ENCODE measurements at places on chromosomes 2 and 18.

GRCh38 chr2:232632904-232633412, 446 bp upstream of the EFHD1 start:
- DNase-seq = peak; percentile 6

- no peak for DNase-seq
Measured at GRCh38 chr2:38789691-38790090, 11.7 kb downstream of the GEMIN6 start.

DNA sequence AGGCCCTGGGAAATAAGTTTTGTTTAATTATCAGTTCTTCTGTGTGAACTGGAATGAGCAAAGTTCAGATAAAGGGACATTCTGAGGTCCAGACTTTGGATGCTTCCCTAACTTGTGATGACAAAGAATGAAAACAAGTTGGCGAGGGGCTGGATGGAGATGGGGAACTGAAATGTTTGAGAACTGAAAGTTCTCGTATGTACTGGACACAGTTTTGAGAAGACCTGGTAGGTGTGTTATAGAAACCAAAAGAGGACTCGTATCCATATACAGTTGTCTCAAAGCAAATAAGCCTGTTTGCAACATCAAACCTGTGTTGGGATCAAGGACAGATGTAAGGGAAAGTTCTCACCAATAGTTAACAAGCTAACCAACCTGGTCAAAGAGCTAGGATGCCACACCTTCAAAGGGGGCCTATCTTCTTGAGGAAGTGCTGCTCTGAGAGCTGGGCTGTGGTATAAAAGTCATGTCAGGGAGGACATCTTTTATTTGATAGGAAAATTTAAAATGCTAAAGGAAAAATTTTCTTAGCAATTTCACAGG, at the start of gene UPP2:
UPP2 (plus strand) TSS at position 493 of the 543 bp plus-strand sequence. CDS start 188 bp downstream, outside the sequence.
- no peak for DNase-seq

DNA sequence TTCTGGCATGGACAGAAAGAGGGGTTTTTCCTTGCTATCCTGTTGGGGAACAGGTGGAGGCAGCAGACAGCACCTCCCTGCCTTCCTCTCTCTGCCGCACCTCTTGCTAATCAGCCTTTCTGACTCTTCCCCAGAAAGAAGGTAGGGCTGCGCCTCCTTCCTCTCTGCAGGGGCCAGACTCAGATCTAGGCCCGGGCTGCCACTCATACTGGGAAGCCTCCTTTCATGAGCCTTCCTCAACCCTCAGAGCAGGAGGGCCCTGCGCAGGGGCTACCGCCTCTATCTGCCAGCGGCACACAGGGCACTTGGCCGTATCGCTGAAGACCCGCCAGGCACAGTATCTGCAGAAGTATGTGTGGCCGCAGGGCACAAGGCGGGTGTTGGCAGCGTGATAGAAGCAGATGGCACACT, 7.1 kb downstream of the NEURL3 start:
- no peak for DNase-seq

DNA sequence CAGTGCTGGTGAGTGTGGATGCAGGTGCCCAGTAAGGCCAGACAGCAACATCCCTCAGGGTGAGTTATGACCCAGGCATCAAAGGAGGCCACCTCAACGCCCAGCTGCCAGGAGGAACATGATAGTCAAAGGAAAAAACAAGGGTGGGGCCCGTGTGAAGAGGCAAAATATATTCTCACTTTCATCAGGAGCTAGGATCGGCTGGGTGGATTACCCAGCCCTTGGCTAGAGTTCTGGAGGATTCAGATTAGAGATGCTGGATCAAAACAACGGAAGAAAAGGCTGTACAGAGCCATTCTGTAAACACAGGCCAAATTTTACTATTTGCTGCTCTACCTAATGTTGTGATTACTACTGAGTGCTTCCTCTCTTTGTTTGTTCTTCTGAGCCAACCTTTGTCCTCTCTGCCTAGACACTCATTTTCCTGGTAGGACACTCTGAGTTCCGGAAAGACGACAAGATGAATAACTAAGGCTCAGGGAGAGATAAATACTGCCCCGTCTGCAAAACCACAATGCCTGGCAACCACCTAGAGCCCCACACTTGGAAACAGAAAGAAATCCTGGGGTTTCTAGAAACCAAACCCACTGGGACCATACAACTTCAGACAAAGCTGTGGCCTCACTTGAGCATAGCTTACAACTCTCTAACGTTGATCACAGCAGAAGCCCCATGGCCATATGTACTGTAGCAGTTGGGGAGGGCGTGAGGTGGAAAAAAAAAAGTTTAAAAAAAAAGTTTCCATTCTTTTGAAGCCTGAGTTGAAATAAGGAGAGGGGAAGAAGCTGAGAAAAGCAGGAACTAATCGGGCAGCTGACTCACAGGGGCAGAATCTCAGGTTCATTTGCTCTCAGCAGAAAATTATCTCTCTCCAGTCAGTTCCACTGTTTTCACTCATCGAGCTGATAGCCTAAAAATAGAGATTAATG, 17.8 kb upstream of the PMAIP1 start:
- no peak for DNase-seq

DNA sequence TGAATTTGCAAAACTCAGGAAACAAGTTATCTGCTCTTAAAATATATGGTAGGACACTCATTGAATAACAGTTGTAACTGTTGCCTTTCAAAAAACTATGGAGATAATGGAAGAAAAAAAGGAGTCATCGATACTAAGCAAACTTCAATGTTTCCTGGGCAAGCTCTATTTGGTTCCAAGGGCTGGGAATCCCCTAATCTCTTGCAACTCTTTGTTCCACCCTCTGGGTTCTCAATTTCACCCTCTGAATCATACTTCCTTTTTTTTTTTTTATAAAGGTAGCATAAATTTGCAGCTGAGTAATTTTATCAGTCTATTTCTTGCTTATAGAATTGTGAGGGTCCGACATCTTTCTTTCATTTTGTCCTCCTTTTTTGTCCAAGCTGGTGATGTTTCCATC, 36.7 kb downstream of the SLC9A4 start:
- no peak for DNase-seq

DNA sequence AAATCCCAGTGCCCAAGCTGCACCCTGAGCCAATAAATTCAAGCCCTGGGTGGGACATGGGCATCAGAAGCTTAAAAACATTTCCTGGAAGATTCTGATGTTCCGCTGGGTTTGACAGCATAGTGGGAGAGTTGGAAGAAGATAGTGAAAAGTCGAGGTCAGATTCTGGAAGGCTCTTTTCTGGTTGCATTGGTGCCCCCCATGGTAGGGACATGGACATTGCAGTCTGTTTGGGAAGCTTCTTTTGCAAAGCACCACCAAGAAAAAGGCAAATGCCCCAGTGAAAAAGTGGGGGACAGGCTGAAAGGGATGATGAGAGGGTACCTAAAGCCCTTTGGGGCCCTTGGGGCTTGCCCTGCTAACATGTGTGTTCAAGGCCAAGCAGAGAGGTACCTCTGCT, 21.0 kb downstream of the MERTK start:
- DNase-seq = no peak
